Tibial nerve (tissue), 4 donors: ENCODE measurements at places on chromosomes 3 and 15. TPM values are rescaled to one million over a fixed set of nuclear protein-coding genes. Genes with fewer than 3 reads are reported as not detected.
A peak's percentile ranks its signal among the peaks of the same experiment; 100 is the strongest.

DNA sequence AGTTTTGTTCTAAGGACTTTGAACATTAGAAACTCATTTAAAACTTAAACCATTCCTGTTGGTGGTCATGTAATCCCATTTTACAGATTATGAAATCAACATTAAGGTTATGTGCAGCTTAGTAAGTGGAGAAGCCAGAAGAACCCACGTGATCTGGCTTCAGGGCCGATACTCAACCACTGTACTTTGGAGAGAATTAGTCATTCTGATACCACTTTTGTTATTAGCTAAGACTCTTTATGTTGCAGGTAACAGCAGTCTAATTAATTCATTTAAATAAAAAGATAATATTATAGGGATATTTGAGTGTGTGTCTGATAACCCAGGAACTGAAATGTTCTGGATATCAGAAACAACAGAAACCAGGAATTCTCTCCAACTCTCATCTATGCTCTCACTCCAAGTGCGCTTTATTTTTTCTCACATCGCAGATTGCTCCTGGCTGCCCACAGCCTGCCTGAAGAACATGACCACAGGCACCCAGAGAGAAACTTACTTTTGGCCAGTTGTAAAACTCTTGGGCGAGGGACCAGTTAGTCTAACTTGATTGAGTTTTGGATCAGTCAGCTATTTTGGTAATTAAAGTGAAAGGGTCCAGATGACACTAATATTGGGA lies 25.2 kb downstream of the UBE2E1 start:
- H3K36me3 ChIP-seq = no peaks in the 10 kb centered on the region
- no peak overlapping the region for H3K27ac ChIP-seq
- DNase-seq = no peak

DNA sequence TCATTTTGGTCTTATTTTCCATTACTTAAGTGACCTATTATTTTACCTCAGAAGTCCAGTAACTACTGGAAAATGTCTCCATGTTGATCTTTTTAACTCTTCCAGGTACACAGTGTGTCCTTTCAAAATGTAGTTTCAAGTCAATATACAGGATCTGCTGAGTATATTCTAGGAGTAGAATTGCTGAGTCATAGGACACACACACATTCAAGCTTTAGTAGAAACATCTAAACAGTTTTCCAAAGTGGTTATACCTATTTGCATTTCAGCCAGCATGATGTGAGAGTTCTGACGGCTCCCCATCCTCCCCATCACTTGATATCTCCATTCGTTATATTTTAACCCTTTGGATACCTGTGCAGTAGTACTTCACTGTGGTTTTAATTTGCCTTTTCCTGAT lies 271.9 kb downstream of the MCTP2 start:
- DNase-seq = no peak
- no peaks in the 10 kb centered on the region for H3K27me3 ChIP-seq
- no peak overlapping the region for H3K27ac ChIP-seq
- no peak overlapping the region for H3K4me3 ChIP-seq
- no peaks in the 10 kb centered on the region for H3K36me3 ChIP-seq

GRCh38 chr3:66450390-66451022 lies 50.3 kb downstream of the LRIG1 start:
- no peaks in the 10 kb centered on the region for H3K27me3 ChIP-seq
- H3K4me1 ChIP-seq = peaks cover 51% of the 10 kb centered on the region
- H3K27ac ChIP-seq = peak overlapping the region; percentile 56

DNA sequence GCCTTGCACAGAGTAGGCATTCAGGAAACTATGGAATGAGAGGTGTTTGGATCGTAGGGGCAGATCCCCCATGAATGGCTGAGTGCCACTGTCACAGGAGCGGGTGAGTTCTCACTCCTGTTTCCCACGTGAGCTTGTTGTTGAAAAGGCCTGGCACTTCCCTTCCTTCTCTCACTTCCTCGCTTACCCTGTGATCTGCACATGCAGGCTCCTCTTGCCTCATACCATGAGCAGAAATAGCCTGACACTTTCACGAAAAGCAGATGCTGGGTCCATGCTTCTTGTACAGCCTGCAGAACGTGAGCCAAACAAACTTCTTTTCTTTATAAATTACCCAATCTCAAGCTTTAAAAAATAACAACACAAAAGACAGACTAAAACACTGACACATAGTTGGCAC lies 55.4 kb downstream of the AGBL1 start:
- no peaks in the 10 kb centered on the region for H3K36me3 ChIP-seq
- H3K27ac ChIP-seq = no peak overlapping the region
- no peak overlapping the region for H3K4me3 ChIP-seq
- DNase-seq = peak; percentile 54

GRCh38 chr3:46708401-46709156 lies 7.4 kb downstream of the TMIE start:
- no peaks in the 10 kb centered on the region for H3K4me1 ChIP-seq
- DNase-seq = no peak
- no peaks in the 10 kb centered on the region for H3K36me3 ChIP-seq
- no peak overlapping the region for H3K4me3 ChIP-seq
- H3K27me3 ChIP-seq = no peaks in the 10 kb centered on the region

DNA sequence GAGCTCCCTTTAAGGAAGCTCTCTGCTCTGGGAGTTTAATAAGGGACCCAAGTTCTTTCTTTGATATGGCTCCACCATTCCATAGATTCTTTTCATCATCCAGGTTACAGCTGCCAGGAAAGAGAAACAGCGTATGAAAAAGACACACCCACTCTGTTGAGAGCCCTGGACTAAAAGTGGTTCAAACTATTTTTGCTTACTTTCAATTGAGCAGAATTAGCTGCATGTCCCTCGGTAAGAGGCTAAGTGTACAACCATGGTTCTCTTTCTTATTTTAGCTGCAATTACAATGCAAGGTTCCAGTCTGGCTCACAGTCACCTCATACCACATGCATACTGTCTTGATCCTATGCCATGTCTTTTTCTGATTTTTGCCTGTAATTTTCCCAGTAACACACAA lies 1288.3 kb downstream of the NSUN3 start:
- H3K4me3 ChIP-seq = no peak overlapping the region
- no peaks in the 10 kb centered on the region for H3K36me3 ChIP-seq
- no peaks in the 10 kb centered on the region for H3K4me1 ChIP-seq
- H3K27ac ChIP-seq = no peak overlapping the region
- DNase-seq = no peak

GRCh38 chr15:97755726-97756125 lies 204.8 kb upstream of the ARRDC4 start:
- no peak overlapping the region for H3K4me3 ChIP-seq
- no peaks in the 10 kb centered on the region for H3K27me3 ChIP-seq
- H3K27ac ChIP-seq = no peak overlapping the region

- no peaks in the 10 kb centered on the region for H3K36me3 ChIP-seq
- H3K27me3 ChIP-seq = no peaks in the 10 kb centered on the region
Observed at GRCh38 chr3:43062040-43062563, 43.8 kb downstream of the POMGNT2 start.

- H3K27ac ChIP-seq = no peak overlapping the region
- H3K4me1 ChIP-seq = no peaks in the 10 kb centered on the region
- peaks cover 8% of the 10 kb centered on the region for H3K36me3 ChIP-seq
- no peaks in the 10 kb centered on the region for H3K27me3 ChIP-seq
- H3K4me3 ChIP-seq = no peak overlapping the region
Observed at GRCh38 chr3:126009181-126009580, 40.2 kb downstream of the ROPN1B start.

GRCh38 chr15:95352631-95353187 lies 977.8 kb upstream of the NR2F2 start:
- H3K27me3 ChIP-seq = no peaks in the 10 kb centered on the region
- H3K4me3 ChIP-seq = no peak overlapping the region
- no peaks in the 10 kb centered on the region for H3K4me1 ChIP-seq
- DNase-seq = no peak

DNA sequence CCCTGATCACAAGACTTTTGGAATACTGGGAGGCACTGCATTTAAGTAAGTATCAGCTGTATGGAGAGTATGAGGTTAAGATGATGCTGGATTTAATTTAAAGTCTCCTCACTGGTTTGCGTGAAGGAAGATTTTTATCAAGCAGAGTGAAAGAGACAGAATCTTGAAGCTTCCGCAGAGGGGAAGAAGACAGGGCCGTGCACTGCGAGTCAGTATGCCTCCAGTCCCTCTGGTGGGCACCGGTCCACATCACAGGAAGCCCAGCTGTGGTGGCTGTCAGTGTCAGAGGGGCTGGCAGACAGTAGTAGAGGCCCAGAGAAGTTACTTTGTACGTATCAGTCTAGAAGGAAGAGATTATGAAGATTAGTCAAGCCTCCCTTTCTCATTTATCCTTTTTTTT lies 379.0 kb upstream of the TPRG1 start:
- H3K4me3 ChIP-seq = no peak overlapping the region
- H3K4me1 ChIP-seq = no peaks in the 10 kb centered on the region
- no peak overlapping the region for H3K27ac ChIP-seq
- DNase-seq = no peak
- no peaks in the 10 kb centered on the region for H3K27me3 ChIP-seq

DNA sequence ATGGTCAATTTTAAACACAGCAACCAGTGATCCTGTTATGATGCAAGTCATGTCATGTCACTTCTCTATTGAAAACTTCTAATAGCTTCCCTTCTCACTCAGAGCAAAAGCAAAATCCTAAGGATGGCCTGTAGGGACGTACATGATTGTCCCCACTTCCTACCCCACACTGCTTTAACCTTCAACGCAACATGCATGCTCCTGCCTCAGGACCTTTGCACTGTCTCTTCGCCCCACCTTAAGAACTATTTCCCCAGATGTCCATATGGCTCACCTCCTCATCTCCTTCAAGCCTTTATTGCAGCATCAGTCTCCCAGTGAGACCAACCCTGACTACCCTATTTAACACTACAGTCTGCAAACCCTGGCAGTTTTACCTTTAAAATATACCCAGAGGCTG lies 214.1 kb upstream of the CHRM5 start:
- no peak for DNase-seq
- no peak overlapping the region for H3K27ac ChIP-seq
- no peaks in the 10 kb centered on the region for H3K27me3 ChIP-seq

- no peak for DNase-seq
- no peak overlapping the region for H3K27ac ChIP-seq
- no peak overlapping the region for H3K4me3 ChIP-seq
- no peaks in the 10 kb centered on the region for H3K27me3 ChIP-seq
Observed at GRCh38 chr15:71212146-71212545, 96.9 kb downstream of the THSD4 start.

DNA sequence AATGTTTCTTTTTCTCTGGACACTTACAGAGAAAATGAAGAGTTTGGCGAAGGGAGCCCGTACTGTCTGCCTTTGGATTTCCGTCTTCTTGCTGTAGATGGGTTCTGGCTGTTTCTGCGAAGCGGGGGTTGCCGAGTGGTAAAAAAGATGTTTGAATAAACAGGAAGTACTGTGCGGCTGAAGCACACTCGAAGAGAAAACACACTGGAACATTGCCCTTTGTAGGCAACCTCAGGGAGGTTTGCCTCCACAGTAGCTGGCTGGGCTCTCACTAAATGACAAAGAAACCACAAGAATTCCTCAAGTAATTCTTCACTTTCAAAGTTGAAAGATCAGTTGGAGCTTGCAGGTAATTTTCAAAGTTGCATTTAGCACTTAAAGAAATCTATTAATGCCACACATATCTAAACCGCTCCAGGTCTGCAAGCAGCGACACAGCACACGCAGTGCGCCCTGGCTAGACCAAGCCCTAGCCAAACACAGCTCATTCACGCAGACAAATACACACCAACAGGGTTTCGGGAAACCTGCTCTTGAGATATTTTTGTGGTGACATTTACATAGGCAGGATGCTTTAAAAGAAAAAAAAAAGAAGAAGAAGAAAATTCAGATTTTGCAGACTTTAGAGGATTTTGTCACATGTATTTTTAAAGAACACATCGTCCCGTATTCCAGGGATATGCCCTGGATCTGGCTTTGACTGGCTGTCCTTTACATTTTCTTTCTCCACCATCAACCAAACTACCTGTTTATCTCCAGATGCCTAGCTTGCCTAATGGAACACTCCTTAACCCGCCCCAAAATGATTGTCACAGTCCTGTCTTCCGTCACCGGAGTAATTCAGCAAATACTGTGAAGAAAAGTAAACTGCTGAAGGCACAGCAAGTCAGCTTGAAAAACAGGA lies 452.8 kb downstream of the FOXP1 start:
- H3K36me3 ChIP-seq = no peaks in the 10 kb centered on the region
- H3K27ac ChIP-seq = peak overlapping the region; percentile 88
- peak overlapping the region; percentile 33 for H3K4me3 ChIP-seq
- DNase-seq = peak; percentile 45
- peaks cover 16% of the 10 kb centered on the region for H3K4me1 ChIP-seq

GRCh38 chr3:188567478-188568195 lies 413.7 kb downstream of the LPP start:
- no peak overlapping the region for H3K4me3 ChIP-seq
- no peaks in the 10 kb centered on the region for H3K36me3 ChIP-seq
- no peak overlapping the region for H3K27ac ChIP-seq
- H3K27me3 ChIP-seq = no peaks in the 10 kb centered on the region
- DNase-seq = no peak

- DNase-seq = no peak
- H3K36me3 ChIP-seq = no peaks in the 10 kb centered on the region
- H3K4me1 ChIP-seq = no peaks in the 10 kb centered on the region
- H3K27me3 ChIP-seq = no peaks in the 10 kb centered on the region
- no peak overlapping the region for H3K4me3 ChIP-seq
Observed at GRCh38 chr3:36147934-36148558, 232.3 kb upstream of the STAC start.

GRCh38 chr3:25665315-25666280 lies 891 bp upstream of the TOP2B start:
- H3K4me3 ChIP-seq = peak overlapping the region; percentile 82
- peak overlapping the region; percentile 98 for H3K27ac ChIP-seq
- H3K36me3 ChIP-seq = no peaks in the 10 kb centered on the region
- DNase-seq = no peak
- peaks cover 41% of the 10 kb centered on the region for H3K4me1 ChIP-seq

DNA sequence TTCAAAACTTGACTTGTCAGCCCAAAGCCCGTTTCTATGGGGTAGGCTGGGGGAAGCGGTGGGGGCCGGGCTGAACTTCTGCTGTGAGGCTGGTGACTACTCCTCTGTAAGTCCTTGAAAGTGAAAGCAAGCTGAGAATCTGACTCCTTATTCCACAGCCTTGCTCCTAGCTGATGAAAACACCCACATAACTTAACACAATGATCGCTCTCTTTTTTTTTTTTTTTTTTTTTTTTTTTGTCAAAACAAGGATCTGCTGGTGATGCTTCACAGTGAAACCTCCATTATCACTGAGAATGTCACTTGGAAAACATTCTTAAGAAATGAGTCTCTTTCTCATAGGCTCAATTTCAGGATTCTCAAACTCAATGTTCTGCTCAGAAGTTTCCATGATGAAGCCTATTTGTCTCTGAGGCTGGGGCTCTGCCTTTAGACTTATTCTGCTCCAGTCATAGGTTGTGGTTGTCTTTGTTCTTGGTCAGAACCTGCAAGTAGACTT lies 31.4 kb upstream of the TKT start:
- no peak for DNase-seq
- H3K4me1 ChIP-seq = peaks cover 35% of the 10 kb centered on the region
- no peaks in the 10 kb centered on the region for H3K36me3 ChIP-seq
- no peak overlapping the region for H3K4me3 ChIP-seq
- H3K27ac ChIP-seq = peak overlapping the region; percentile 62
- no peaks in the 10 kb centered on the region for H3K27me3 ChIP-seq

GRCh38 chr3:127464642-127465041 lies 125.9 kb downstream of the TPRA1 start:
- no peaks in the 10 kb centered on the region for H3K36me3 ChIP-seq
- H3K27ac ChIP-seq = no peak overlapping the region
- H3K4me1 ChIP-seq = no peaks in the 10 kb centered on the region
- DNase-seq = no peak
- no peaks in the 10 kb centered on the region for H3K27me3 ChIP-seq

ITGB5 gene
- 172 TPM for total RNA-seq

PIERCE2 gene
- total RNA-seq = 2.9 TPM

MITF gene
- 26.9 TPM for total RNA-seq

ITGA11 gene
- 12.1 TPM for total RNA-seq

HDC gene
- 0.66 TPM for total RNA-seq

INKA1 gene
- total RNA-seq = 7.3 TPM

CYP8B1 gene
- not detected for total RNA-seq

TMC3 gene
- not detected for total RNA-seq

GTF2E1 gene
- total RNA-seq = 7.6 TPM

CCDC9B gene
- 19.9 TPM for total RNA-seq

SAXO2 gene
- total RNA-seq = 0.78 TPM
